ENCODE measurements at places on chromosomes 6 and 20. TPM values are rescaled to one million over a fixed set of nuclear protein-coding genes. Genes with fewer than 3 reads are reported as not detected.

SLC22A16 gene
- not detected for total RNA-seq

ALDH5A1 gene
- total RNA-seq, result 6.6 TPM

OXT gene
- 0.68 TPM for total RNA-seq

DNA sequence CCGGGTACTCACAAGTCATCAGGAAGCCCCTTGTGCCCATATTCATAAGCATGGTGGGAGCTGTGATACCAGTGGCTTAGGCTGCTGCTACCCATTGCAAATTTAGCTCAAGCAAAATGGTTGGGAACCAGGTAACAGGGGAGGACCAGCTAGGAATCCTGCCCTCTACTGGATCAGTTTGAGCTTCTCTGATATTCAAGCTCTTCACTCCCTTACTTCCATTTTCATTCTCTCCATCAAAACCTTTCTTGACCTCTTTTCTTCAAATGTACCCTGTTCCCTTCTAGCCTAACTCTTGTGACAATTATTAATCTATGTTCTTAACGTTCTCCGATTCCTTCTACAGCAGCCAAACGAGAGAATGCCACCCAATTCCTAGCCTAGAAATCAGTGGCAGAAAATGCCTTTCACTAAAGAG, 9.7 kb downstream of the NOL7 start:
- H3K4me3 ChIP-seq, result no peak overlapping the region
- H3K4me1 ChIP-seq, result peaks cover 10% of the 10 kb centered on the region
- H3K36me3 ChIP-seq, result peaks cover 26% of the 10 kb centered on the region
- H3K27ac ChIP-seq, result peak overlapping the region; percentile 14
- no peak for DNase-seq

GRCh38 chr6:169019727-169020491, 233.7 kb downstream of the THBS2 start:
- H3K27me3 ChIP-seq, result no peaks in the 10 kb centered on the region
- H3K4me3 ChIP-seq, result no peak overlapping the region
- no peak overlapping the region for H3K27ac ChIP-seq
- H3K4me1 ChIP-seq, result no peaks in the 10 kb centered on the region

- no peak overlapping the region for H3K4me3 ChIP-seq
- no peak for DNase-seq
- no peak overlapping the region for H3K27ac ChIP-seq
- H3K27me3 ChIP-seq, result peaks cover 6% of the 10 kb centered on the region
These were observed 54.0 kb downstream of the C6orf52 start for GRCh38 chr6:10640412-10640811.

PRSS16 gene
- 1.4 TPM for total RNA-seq

GRCh38 chr20:1186367-1186991, 1.7 kb upstream of the TMEM74B start:
- H3K4me1 ChIP-seq, result peaks cover 6% of the 10 kb centered on the region
- no peak overlapping the region for H3K27ac ChIP-seq
- H3K36me3 ChIP-seq, result no peaks in the 10 kb centered on the region
- no peak overlapping the region for H3K4me3 ChIP-seq
- H3K27me3 ChIP-seq, result peaks cover 34% of the 10 kb centered on the region

GRCh38 chr6:56757588-56757984, 114.9 kb upstream of the DST start:
- no peak overlapping the region for H3K27ac ChIP-seq
- peaks cover 2% of the 10 kb centered on the region for H3K4me1 ChIP-seq
- H3K4me3 ChIP-seq, result no peak overlapping the region

TRIM10 gene
- total RNA-seq, result not detected

GRCh38 chr6:32655203-32655710, 11.2 kb downstream of the HLA-DQB1 start:
- peaks cover 3% of the 10 kb centered on the region for H3K27me3 ChIP-seq
- no peak for DNase-seq
- H3K4me1 ChIP-seq, result peaks cover 10% of the 10 kb centered on the region
- peaks cover 5% of the 10 kb centered on the region for H3K36me3 ChIP-seq
- H3K27ac ChIP-seq, result no peak overlapping the region
- no peak overlapping the region for H3K4me3 ChIP-seq

DNA sequence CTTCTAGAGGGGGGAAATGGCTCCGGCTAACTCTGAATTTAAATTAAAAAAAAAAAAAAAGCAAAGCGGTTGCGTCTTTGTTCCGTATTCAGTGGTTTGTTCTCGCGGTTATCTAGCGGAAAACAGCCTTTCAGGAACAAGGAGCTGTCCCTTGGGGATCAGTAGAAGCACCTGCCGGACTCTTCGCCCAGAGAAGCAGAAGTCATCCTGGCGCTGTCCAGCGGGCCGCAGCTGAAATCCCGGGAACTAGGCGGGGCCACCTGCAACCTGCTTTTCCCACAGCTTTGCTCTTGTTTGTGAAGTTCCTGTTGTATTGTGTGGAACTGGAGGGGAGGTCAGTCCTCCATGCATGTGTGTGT, 43.9 kb upstream of the GJE1 start:
- no peaks in the 10 kb centered on the region for H3K4me1 ChIP-seq
- no peak overlapping the region for H3K4me3 ChIP-seq
- H3K36me3 ChIP-seq, result no peaks in the 10 kb centered on the region
- H3K27me3 ChIP-seq, result peaks cover 29% of the 10 kb centered on the region

DNA sequence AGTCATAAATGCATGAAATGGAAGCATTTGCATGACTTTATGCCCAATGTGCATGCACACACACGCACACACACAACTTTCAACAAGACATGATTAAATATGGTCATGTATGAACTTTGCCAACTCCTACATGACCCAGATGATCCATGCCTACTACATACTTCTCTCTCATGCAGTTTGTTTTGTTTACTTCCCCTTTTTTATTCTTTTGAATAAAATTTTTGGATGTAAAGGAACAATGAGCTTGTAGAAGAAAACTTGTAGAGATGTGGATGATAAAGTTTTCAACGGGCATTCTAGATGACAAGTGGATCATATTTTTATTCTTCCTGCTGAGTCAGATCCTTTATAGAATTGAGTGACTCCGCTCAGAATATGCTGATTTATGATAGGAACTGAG, 50.8 kb upstream of the AIG1 start:
- no peaks in the 10 kb centered on the region for H3K4me1 ChIP-seq
- no peak for DNase-seq
- no peak overlapping the region for H3K27ac ChIP-seq
- no peaks in the 10 kb centered on the region for H3K27me3 ChIP-seq
- H3K36me3 ChIP-seq, result no peaks in the 10 kb centered on the region
- H3K4me3 ChIP-seq, result no peak overlapping the region

ASIP gene
- not detected for total RNA-seq

DNA sequence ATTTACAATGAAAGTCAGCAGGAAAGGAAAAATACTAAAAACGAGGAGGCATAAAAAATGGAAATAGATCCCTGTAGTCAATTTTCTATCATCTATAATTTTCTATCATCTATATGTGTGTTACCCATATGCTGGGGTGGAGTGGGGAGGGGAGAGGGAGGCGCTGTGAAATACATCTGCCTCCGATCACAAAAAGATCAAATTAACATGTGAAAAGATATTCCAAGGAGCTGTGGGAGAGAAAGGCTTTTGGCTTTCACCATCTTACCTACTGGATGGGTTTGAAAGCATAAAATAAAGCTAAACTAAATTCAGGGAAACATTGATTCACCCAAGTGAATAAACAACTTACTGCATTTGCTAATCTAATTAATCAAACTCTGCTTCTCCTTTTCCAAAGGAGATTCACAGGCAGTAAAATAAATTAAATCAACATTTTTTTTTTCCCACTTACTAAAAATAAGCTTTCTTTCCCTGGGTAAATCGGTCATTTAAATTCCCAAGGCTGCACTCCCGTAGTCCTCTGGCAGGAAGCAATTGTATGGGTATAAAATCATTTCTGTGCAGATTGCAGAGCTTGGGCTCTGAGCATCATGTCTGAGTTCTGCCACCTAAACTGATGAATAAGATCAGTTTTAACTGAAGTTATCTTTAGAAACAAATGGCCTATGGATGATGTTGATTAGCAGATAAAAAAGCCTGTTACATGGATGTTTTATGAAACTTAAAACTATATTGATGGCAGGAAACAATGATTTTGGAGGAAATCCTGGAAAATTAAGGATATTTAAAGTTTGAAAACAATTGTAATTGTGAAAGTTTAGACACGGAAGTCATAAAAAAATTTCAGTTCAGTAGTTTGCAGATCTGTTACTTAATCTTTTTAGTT, 147.9 kb downstream of the SOX4 start:
- peaks cover 4% of the 10 kb centered on the region for H3K27me3 ChIP-seq
- no peak overlapping the region for H3K27ac ChIP-seq
- H3K36me3 ChIP-seq, result no peaks in the 10 kb centered on the region
- no peak overlapping the region for H3K4me3 ChIP-seq
- no peak for DNase-seq

HEY2 gene
- total RNA-seq, result 0.11 TPM

GRCh38 chr6:119035459-119035858, 43.0 kb downstream of the FAM184A start:
- H3K4me1 ChIP-seq, result no peaks in the 10 kb centered on the region
- peaks cover 5% of the 10 kb centered on the region for H3K27me3 ChIP-seq
- H3K36me3 ChIP-seq, result peaks cover 1% of the 10 kb centered on the region
- H3K4me3 ChIP-seq, result no peak overlapping the region
- no peak overlapping the region for H3K27ac ChIP-seq
- DNase-seq, result no peak

All from activated naive CD8-positive, alpha-beta T cell treated with anti-CD3 and anti-CD28 coated beads, Interleukin-2, amount 10 ng/mL, durations not matched to agents 7 days and 5 days (primary cell).